ENCODE measurements at places on chromosomes 16 and 17. TPM values are rescaled to one million over a fixed set of nuclear protein-coding genes. Genes with fewer than 3 reads are reported as not detected.

SYT17 gene
- total RNA-seq, result 13.5 TPM

DHX58 gene
- total RNA-seq, result 19.7 TPM

SLC12A3 gene
- total RNA-seq, result 0.20 TPM

PRDM7 gene
- total RNA-seq, result not detected

ALKBH5 gene
- total RNA-seq, result 79.3 TPM

ALOX12B gene
- total RNA-seq, result 0.30 TPM

PYY gene
- total RNA-seq, result not detected

COX4I1 gene
- 212 TPM for total RNA-seq

IL4R gene
- 9.8 TPM for total RNA-seq

UQCRC2 gene
- 237 TPM for total RNA-seq

All from spinal cord (tissue), 10 donors.